ENCODE measurements at places on chromosomes 7 and 10.

- no peak for DNase-seq
These were observed 27.3 kb downstream of the RAB18 start for GRCh38 chr10:27531336-27531847.

DNA sequence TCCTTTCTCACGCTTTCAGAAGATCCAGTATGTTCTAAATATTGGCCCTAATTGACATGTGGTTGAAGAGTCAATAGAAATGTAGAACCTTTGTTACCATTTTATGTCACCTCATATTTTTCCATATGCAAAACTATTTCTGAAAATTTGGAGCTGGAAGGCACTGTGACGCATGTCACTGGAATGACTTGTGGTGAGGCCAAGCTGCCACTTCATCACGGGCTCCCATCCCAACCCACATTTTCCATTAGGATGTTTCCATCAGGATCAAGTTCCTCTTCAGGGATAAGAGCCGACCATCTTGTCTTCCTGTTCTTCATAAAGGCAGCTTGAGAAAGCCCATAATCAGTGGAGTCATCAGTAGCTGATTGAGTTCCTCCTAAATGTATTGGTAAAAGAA, 1241.7 kb downstream of the GATA3 start:
- no peak for DNase-seq

GRCh38 chr10:102434394-102435132, 2.2 kb upstream of the CUEDC2 start:
- no peak for DNase-seq

DNA sequence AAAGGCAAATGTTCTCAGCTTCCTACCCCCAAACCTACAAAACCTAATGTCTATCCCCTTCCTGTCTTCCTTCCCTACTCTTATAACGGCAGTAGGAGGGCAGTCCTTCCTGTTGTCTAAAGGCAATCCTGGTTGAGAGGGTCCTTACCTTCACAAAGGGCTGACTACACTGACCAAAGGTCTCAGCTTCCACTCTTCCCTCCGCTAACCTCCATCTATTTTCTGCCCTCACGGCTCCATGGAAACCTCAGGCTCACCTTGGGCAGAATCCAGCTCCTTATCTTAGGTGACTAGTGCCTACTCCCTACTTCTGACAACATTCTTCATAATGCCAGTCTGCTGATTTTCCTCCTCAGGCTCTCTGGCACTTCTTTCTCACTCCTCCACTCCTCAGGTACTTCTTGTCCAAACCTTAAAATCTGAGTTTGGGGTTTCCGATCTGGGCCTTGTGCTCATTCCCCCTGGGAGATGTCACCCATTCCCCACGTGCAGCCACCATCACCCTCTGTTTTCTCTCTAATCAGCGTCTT, 542 bp downstream of the FBXL13 start:
- DNase-seq = peak; percentile 5

Data from CD14-positive monocyte (primary cell).